Left hindlimb (tissue), 1 donor: ENCODE measurements at places on chromosomes 7 and 10.

GRCh38 chr7:55250313-55250712 is 114.8 kb upstream of the LANCL2 start:
- no peak for DNase-seq

DNA sequence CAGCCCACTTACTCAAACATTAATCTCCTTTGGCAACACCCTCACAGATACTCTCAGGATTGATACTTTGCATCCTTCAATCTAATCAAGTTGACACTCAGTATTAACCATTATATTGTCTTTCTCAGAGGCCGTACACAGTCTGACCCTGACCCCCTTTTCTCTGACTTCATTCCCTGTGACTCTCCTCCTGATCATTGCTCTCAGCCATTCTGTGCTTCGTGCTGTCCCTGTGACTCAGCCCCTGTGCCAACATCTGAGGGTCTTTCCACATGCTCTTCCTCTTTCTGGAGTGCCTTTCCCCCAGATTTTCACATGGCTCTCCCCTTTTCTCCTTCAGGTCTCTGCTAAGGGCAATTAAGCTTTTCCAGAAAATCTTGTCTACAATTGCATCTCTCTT is 289.0 kb upstream of the PHYHIPL start:
- no peak for DNase-seq

GRCh38 chr7:70132226-70132851 is 534.1 kb downstream of the AUTS2 start:
- no peak for DNase-seq

DNA sequence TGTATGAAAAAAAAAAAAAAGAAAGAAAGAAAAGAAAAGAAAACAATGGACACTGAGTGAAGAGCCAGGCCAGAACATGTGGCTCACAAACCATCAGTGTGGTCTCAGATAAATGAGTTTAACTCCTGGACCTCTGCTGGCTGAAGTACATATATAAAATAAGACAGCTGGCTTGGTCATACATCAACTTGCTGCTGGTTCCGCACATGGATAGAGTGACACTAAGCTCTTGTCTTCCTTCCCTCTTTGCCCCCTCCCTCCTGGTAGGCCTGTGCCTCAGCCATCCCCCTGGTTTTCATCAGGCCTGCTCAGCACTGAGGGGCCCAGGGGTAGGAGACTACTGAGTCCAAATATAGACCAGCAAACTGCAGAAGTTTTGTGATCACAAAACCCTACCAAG is 58.1 kb upstream of the DGKI start:
- peak; percentile 46 for DNase-seq

GRCh38 chr7:52764492-52765169 is 270.8 kb upstream of the POM121L12 start:
- DNase-seq = no peak
